ENCODE measurements at places on chromosomes 4 and X.

- no peak for DNase-seq
Observed at GRCh38 chr4:93771640-93772411, 56.7 kb upstream of the ATOH1 start.

- DNase-seq: no peak
Observed at GRCh38 chrX:81174286-81174685, 27.4 kb downstream of the HMGN5 start.

- DNase-seq: no peak
Observed at GRCh38 chr4:41534404-41534803, 3.6 kb upstream of the LIMCH1 start.

GRCh38 chr4:100738196-100739165 lies 220.7 kb upstream of the EMCN start:
- DNase-seq: peak; percentile 61

DNA sequence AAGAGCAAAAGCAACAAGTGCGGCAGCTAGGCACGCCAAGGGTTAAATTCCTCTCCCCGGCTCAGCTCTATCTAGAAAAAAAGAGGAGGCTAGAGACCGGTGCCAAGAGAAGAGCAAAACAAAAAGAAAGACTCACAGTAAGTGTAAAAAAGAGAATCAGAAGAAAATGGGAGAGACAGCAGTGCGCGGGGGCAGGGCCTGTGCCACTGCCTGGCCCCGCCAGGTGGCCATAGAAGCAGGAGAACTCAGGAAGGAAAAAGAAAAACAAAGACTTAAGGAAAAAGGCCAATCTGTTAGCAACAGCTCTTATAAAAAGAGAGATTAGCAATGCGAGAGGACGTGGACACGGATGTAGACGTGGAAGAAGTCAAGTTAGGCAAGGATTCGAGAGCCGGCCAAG lies 3.2 kb downstream of the ACOX3 start:
- DNase-seq: no peak

DNA sequence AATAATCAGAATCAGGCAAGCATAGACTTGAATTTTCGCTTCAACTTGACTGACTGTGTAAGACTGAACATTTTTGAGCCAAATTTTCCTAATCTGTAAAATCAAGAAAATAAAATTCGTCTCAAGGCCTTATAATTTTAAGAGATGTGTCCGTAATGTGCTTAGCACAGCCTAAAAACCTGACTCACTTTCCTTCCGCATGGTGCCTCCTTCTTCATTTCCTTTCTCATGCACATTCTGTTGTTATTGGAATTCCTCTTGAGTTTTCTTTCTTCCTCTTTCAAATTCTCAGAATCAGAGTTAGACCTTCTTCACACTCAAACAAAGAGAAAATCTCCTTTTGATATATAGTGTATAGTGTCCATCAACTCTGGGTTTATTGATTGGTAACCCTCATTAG lies 208.9 kb upstream of the SLIT2 start:
- peak; percentile 69 for DNase-seq

DNA sequence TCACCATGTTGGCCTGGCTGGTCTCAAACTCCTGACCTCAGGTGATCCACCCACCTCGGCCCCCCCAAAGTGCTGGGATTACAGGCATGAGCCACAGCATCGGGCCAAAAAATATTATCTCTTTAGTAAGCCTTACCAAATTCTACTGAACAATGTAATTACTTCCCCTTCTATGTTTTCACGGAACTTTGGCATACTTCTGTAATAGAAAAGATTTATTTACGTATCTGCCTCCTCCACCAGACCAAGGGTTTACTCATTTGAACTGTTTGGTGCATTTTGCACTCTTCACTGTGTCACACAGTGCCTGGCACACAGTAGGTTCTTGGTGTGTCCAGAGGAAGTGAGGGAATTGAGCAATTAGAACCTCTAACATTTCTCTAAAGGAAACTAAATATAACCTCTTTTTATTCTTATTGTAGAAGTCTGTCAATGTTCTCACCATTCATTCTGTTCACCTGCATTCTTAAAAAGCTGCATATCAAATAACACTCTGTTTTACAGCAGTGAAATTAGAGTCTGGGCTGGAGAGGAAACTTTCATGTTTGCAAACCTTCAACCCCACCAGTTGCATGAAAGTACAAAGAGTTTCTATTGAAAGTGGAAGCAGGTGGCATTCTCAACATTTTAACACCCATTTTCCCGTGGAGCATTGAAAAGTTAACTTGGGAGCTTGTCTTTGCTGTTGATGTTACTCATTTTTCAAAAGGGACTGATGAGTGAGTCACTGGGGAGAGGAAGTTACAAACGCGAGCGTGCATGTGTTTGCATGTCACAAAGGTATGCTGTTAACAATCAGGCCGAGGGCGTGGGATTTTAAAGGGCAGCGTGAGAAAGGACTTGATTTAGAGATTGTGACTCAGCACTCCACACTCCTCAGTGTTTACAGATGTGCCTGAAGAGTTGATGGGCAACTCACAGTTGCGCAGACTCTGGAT lies 314.1 kb downstream of the STK32B start:
- DNase-seq: peak; percentile 79

GRCh38 chrX:41397768-41398167 lies 49.4 kb upstream of the NYX start:
- no peak for DNase-seq

DNA sequence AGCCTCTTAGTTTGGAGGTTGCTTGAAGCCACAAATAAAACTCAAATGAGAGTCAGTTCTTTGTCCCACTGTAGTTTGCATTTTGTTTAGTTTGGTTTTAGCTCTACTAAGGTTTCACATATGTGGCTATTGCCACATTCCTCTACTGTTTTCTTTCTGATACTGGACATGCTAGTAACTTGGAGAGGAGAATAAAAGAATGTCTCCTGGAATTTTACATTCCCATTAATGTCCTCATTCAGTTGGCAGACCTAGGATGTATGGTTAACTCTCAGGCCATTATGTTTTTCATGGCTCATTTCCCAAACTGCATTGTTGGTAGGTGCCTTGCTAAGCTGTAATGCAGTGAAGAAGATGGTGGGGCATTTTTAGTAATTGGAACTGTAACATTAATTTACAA lies 29.9 kb downstream of the UPRT start:
- DNase-seq: no peak

DNA sequence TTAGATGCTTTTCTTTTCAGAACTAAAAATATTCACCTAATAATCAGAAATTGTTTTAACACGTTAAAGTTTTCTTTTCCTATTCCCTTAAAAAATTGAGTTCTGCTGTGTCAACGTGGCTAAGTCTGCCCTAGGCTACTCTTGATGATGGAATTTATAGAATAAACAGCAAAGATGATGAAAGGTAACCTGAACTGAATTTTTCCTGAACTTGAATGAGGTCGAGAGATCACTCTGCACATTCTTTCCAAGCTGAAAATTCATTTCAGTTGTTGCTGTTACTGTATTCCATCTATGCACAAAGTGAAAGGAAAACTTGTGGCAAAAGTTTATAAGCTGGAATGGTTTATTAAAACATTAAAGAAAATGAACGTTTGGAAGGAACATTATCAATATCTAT lies 245.9 kb upstream of the GIMD1 start:
- DNase-seq: no peak

DNA sequence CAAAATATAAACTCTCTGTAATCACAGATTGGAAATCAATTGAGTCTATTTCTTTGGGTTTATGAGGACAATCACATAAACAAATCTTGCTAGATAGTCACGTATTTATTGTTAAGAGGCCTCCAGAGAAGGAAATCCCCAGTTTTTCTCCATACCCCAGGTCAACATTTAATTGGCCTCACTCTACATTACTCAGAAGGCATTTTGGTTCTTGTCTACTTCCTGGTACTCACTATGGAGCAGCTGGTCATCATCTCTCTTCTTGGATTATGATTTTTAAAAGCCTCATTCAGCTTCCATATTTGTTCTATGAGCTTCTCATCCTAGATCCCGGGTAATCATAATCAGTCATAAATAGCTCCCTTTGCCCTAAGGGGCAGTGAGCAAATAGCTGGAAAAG lies 81.6 kb upstream of the LNX1 start:
- DNase-seq: no peak

DNA sequence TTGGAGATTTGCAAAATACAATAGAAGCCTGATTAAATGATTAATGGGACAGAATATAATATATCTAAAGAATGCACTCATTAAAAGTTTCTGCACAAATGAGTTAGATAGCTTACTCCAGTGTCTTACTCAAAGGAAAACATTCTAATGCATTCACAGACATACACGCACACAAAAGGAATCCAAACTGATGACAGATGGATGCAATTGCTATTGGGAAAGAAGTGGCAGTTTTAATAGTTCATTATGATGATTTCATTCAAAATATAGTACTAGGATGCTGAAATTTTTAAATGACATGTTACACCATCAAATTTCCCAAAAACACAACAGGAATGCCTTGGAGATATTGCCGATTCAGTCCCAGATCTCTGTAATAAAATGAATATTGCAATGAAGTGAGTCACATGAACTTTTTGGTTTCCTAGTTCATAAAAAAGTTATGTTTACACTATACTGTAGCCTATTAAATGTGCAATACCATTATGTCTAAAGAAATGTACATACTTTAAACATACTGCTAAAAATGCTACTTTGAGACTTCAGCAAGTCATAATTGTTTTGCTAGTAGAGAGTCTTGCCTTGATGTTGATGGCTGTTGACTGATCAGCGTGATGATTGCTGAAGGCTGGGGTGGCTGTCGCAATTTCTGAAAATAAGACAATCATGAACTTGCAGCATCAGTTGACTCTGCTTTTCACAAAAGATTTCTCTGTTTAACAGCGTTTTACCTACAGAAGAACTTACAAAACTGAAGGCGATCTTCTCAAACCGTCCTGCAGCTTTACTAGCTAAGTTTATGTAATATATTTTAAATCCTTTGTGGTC lies 45.6 kb downstream of the BBS12 start:
- no peak for DNase-seq

GRCh38 chr4:118941149-118941548 lies 52.5 kb downstream of the SYNPO2 start:
- DNase-seq: no peak
